Activated naive CD4-positive, alpha-beta T cell (primary cell): ENCODE measurements at places on chromosomes 5 and 9.

- DNase-seq: peak; percentile 32
Measured at GRCh38 chr9:33466565-33467495, 6.9 kb downstream of the NOL6 start.

- no peak for DNase-seq
Measured at GRCh38 chr5:20680718-20681302, 692.8 kb upstream of the CDH18 start.

GRCh38 chr5:72093824-72094223 lies 13.5 kb upstream of the MAP1B start:
- no peak for DNase-seq

- DNase-seq: no peak
Measured at GRCh38 chr9:80437091-80437640, 865.4 kb downstream of the TLE4 start.

- no peak for DNase-seq
Measured at GRCh38 chr5:143922718-143923117, 110.8 kb downstream of the HMHB1 start.

GRCh38 chr5:40413743-40414142 lies 266.0 kb upstream of the PTGER4 start:
- no peak for DNase-seq

- no peak for DNase-seq
Measured at GRCh38 chr5:4703931-4704458, 436.1 kb upstream of the ADAMTS16 start.

DNA sequence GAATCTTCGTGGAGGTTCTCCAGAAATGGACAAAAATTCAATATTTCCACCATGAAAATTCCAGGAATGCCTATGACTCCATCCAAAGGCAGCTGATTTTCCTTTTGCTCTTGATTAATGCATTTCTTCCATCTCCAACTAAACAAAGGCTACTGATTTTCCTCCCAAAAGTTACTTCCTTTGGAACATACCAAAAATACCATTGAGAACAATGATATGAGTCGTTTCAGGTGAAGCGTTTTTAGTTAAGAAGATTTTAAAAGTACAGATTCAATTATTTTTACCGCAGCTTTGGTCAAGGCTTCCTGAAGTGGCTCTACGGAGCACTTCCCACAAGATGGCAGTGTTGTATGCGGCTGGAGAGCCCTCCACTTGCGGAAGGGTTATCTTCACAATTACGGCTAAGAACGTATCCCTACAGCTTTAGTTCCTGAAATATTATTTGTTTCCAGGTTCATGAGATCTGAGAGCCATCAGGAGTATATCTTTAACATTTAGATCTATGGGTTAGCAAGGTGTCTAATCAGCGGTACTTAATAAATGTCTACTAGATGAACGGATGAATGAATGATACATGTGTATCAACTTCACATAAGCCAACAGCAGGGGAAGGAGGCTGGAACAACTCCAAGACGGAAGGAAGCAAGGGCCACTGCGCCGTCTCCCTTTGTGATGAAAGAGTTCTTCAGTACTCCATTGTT lies 35.9 kb upstream of the ARSB start:
- no peak for DNase-seq

DNA sequence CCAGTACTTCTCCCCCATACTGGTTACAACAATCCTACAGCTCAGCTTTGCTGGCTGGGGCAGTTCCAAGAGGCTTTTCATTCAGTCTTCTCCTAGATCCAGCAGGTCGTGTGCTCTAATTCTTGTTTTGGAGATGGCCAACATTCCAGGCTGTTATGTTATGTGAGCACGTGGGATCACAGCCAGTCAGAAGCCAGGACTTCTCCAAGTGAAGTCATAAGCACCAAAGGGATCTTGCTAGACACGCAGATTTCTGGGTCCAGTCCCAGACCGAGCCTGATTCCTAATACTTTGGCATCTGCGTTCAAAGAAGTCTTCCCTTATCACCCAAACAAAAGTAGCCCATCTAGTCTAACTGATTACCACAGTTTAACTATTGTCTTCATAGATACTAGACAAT lies 1.4 kb upstream of the LARP1 start:
- no peak for DNase-seq

GRCh38 chr9:136075134-136075841 lies 19.8 kb downstream of the NACC2 start:
- no peak for DNase-seq
